MCF 10A (cell line): ENCODE measurements at places on chromosomes 2 and 18. TPM values are rescaled to one million over a fixed set of nuclear protein-coding genes. Genes with fewer than 3 reads are reported as not detected.
A peak's percentile ranks its signal among the peaks of the same experiment; 100 is the strongest.

DNA sequence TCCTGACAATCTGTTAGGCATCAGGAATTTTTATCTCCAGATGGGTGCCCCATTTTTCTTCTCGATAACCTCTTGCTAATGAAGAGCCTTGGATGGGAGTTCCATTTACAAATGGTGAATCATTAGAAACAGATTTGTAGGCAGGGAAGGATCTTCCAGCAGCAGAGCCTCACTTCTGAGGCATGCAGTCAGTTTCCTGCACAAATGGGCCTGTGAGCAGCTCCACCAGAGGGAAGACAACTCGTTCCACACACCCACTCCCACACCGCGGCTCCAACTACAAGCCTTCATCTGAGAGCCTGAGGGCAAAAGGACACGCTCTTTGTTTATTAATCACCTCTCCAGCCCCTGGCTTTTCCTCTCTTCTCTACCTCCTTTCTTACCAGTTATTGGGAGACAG is 108.5 kb downstream of the CTAGE1 start:
- H3K36me3 ChIP-seq, result no peaks in the 10 kb centered on the region
- no peak overlapping the region for H3K27ac ChIP-seq
- H3K27me3 ChIP-seq, result no peaks in the 10 kb centered on the region
- DNase-seq, result no peak

CCBE1 gene
- total RNA-seq, result 23.8 and 28.9 TPM in 2 replicates

DNA sequence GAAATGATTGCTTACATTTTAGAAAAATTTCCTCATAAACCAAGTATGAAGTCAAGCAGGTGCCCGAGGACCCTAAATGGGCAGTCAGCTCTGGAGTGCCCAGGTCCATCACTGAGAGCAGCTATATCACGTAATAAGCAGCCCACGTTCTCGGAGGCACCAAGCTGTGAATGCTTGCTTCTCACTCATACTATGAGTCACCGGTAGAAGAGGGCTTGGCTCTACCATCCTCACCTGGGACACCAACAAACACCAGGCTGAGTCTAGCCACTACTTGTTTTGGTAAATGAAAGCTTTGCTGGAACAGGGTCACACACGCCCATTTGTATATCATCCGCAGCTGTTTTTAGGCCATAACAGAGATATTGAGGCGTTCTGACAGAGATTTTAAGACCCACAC is 207.5 kb downstream of the SEPTIN10 start:
- peak overlapping the region; percentile 27 for H3K27ac ChIP-seq
- no peak overlapping the region for H3K4me3 ChIP-seq
- no peaks in the 10 kb centered on the region for H3K27me3 ChIP-seq
- peak; percentile 81 for DNase-seq
- peaks cover 18% of the 10 kb centered on the region for H3K4me1 ChIP-seq
- H3K36me3 ChIP-seq, result peaks cover 29% of the 10 kb centered on the region

DNA sequence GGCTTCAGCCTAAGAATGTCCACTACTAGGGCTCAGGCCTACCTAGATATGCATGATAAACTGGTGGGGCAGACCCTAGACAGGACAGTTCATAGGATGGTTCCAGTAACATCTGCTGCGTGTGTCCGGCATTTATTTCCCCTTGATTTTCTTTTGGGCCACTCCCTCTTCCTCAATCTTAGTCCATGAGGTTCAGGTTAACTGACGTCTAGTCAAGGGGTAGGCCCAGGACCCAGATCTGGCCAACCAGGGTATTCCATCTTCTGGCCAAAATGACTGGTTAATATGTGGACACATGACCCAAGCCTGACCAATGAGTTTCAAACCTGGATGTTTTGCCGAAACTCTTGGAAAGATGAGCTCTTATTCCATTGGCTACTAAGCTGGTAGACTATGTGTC is 15.2 kb downstream of the TMEM247 start:
- no peak overlapping the region for H3K4me3 ChIP-seq
- no peaks in the 10 kb centered on the region for H3K36me3 ChIP-seq
- H3K27me3 ChIP-seq, result no peaks in the 10 kb centered on the region

DNA sequence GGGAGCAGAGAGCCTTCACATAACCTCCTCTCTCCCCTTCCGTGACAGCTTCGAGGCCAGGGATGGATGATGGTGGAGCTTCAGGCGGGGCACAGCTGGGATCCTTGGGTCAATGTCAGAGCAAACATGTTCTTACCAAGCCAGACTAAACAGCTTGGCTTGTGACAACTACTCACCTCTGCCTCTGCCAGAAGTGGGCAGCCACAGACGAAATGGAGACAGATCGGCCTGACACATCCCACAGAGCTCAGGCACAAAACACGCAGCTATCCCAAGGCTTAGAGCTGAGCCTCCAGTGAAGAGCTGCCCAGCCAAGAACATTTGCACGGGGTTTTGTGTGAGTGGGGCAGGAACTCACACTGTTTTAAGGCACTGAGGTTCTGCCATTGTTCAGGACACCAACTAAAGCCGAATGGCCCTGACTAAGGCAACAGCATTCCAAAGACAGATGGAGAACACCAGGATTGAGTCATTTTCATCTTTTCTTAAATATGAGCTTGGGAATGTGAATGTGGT is 12.8 kb downstream of the PXDN start:
- DNase-seq, result peak; percentile 29
- peaks cover 12% of the 10 kb centered on the region for H3K36me3 ChIP-seq
- peak overlapping the region; percentile 48 for H3K4me3 ChIP-seq
- H3K4me1 ChIP-seq, result peaks cover 38% of the 10 kb centered on the region

QPCT gene
- total RNA-seq, result not detected in 2 replicates

DNA sequence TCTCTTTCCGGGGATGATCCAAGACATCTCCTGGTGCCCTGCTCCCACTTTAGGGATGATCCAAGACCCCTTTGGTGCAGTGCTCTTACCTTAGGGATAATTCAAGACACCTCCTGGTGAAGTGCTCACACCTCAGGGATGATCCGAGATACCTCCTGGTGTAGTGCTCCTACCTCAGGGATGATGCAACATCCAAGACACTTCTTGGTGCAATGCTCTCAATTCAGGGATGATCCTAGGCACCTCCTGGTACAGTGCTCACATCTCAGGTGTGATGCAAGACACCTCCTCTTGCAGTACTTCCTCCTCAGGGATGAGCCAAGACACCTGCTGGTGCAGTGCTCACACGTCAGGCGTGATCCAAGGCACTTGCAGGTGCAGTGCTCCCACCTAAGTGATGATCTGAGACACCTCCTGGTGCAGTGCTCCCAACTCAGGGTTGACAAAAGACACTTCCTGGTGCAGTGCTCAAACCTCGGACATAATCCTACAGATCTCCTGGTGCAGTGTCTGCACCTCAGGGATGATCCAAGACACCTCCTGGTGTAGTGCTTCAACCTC is 122.3 kb downstream of the ASB1 start:
- no peaks in the 10 kb centered on the region for H3K4me1 ChIP-seq
- no peaks in the 10 kb centered on the region for H3K27me3 ChIP-seq
- no peaks in the 10 kb centered on the region for H3K36me3 ChIP-seq

DNA sequence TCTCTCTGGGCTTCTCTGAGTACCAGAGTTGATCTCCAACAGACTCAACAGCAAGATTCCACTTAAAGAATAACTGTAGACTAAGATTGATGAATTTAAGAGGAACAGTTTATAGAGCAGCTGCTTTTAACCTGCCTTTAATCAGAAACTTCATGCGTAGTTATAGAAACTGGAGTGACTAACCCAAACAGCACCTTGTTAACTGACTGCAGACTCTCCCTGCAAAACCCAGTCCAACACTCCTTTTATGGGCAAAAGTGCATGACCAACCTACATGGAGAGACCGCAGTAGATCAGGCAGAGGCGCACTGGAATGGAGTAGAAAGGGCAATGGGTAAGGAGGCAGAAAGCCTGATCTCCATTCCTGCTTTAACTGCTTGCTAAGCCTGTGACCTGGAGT is 110.6 kb downstream of the NRP2 start:
- no peak overlapping the region for H3K27ac ChIP-seq
- no peaks in the 10 kb centered on the region for H3K4me1 ChIP-seq
- no peaks in the 10 kb centered on the region for H3K36me3 ChIP-seq
- H3K4me3 ChIP-seq, result no peak overlapping the region
- H3K27me3 ChIP-seq, result no peaks in the 10 kb centered on the region

- DNase-seq, result no peak
- H3K4me1 ChIP-seq, result peaks cover 14% of the 10 kb centered on the region
- H3K27me3 ChIP-seq, result no peaks in the 10 kb centered on the region
- H3K27ac ChIP-seq, result no peak overlapping the region
- H3K36me3 ChIP-seq, result peaks cover 23% of the 10 kb centered on the region
- H3K4me3 ChIP-seq, result no peak overlapping the region
These were observed 95.2 kb downstream of the ZEB2 start for GRCh38 chr2:144424559-144425240.

NPPC gene
- total RNA-seq, result not detected in 2 replicates

DNA sequence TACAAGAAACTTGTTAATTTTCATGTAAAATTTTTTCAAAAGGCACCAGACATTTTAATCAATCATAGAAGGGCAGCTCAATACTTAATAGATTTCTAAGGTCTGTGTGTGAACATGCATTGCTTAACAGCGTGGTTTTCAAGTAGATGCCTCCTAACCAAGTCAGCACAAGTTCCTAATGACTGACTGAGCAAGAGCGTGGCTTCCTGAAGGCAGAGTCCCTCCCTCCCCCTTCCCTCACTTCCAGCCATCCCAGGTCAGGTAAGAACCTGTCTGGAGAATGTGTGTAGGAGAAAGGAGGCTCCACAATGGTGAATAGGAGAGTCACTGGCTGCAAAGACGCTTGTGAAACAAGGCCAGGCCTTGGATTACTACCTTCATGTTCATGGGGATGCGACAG is 33.5 kb upstream of the DAPL1 start:
- H3K36me3 ChIP-seq, result no peaks in the 10 kb centered on the region
- H3K4me3 ChIP-seq, result peak overlapping the region; percentile 54
- H3K27me3 ChIP-seq, result no peaks in the 10 kb centered on the region
- peak; percentile 91 for DNase-seq
- peaks cover 7% of the 10 kb centered on the region for H3K4me1 ChIP-seq

- no peak overlapping the region for H3K4me3 ChIP-seq
- H3K4me1 ChIP-seq, result peaks cover 12% of the 10 kb centered on the region
- no peaks in the 10 kb centered on the region for H3K27me3 ChIP-seq
These were observed 951.9 kb downstream of the TSN start for GRCh38 chr2:122707224-122707824.

DNA sequence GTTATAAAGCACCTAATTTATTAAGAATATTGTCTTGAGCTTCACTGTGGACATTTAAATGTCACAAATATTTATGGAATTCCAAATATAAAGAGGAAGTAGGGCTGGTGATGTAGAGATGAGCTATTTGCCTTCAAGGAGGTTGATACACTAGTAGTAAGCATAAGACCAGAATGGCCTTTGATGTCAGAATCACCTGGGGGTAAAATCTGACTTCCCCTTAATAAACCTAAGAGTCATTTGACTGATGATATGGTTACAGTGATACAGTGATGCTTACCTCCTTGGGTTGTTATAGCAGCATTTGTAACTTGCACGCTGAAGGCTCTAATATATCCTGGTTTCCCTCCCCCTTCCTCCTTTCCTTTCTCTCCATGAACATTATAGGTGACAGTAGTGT is 143.7 kb downstream of the CERS6 start:
- no peaks in the 10 kb centered on the region for H3K27me3 ChIP-seq
- no peak overlapping the region for H3K27ac ChIP-seq
- H3K36me3 ChIP-seq, result no peaks in the 10 kb centered on the region
- H3K4me1 ChIP-seq, result peaks cover 23% of the 10 kb centered on the region
